CD4-positive, alpha-beta T cell treated with Interferon alpha-2 for 1 hour (primary cell): ENCODE measurements at places on chromosomes 13 and 19.

- no peak for DNase-seq
Observed at GRCh38 chr19:41627966-41628675, 1.2 kb upstream of the CEACAM4 start.

DNA sequence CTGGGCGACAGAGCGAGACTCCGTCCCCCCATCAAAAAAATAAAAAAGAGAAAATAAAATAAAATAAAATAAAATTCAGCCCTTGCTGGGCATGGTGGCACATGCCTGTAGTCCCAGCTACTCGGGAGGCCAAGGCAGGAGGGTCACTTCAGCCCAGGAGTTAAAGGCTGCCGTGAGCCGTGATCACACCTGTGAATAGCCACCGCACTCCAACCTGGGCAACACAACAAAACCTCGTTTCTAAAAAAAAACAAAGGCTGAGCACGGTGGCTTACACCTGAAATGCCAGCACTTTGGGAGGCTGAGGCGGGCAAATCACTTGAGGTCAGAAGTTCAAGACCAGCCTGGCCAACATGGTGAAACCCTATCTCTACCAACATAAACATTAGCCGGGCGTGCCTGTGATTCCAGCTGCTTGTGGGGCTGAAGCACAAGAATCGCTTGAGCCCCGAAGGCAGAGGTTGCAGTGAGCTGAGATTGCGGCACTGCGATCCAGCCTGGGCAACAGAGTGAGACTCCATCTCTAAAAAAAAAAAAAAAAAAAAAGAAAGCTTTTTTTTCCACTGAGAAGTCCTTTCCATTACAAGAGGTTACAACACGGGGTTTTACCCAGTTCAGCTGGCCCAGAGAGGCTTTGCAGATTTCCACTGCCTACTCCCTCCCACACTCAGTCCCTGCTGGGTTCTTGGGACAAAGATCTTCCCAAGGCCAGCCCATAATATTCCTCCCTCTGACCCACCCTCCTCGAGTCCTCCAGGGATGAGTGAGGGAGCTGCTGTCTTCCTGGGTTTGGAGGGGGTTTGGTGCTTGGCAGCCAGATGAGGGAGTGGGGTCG lies 6.4 kb downstream of the ANGPTL4 start:
- DNase-seq = no peak

DNA sequence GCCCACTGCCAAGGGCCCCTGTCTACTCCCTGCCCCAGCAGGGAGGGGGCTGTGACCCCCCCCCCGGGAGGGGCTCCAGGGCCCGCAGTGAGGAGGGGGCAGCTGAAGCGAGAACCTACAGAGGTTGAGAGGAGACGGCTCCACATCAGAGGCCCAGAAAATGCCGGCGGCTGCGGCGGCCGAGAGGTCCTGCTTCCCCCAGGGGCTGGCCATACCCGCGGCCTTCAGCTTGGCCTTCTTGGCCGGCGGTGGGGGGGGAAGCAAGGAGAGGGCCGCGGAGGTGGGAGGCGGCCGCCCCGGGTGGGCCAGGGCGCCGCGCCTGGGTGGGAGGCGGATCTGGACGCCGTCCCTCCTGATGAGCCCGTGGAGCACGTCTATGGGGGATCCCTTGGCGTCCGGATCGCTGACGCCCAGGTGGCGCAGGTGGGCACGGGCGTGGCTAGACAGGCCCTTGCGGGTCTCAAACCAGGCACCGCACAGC lies 9.2 kb upstream of the AKAP8L start:
- DNase-seq = no peak

DNA sequence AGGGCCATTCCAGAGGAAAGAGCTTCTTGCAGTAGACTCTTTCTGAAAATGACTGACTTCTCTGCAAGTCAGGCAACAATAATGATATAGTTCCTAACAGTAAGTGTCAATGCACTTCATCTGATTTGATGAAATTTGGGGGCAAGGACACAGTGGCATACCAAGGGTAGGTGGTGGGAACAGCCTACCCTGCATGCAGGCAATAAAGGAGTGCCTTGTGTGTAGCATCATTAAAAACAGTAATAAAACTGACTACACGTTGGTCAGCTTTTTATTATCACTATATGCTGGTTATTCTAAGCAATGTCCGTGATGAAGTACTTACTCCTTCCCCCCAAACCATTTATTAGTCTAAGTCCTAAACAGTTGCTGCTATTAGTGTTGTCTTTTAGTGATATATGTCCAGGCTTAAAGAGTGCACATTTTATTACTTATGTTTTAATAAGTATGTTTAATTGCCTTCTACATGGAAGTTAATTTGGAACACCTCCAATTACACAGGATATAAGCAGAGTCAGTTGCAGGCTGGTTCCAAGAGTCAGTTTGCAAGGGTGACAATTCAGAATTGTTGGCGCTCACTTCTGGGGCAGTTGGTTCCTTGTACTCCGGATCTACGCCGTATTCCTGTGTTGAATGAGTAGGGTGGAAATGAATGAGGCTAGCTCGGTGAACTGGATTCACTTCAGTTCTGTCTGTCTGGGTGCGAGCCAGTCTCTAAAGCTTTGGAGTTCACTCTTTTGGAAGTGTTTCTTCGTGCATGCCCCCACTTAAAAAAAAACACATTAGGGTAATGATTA lies 84.0 kb downstream of the RGCC start:
- no peak for DNase-seq

- peak; percentile 92 for DNase-seq
Observed at GRCh38 chr19:662962-663681, at the start of gene RNF126. Gene RNF126, minus strand, starts transcription at chr19:663214. Its CDS starts 93 bp downstream, at chr19:663121.

- no peak for DNase-seq
Observed at GRCh38 chr19:11418549-11419506, at the start of gene RGL3. Gene RGL3, minus strand, starts transcription at chr19:11419314. Its CDS starts 36 bp downstream, at chr19:11419278.

DNA sequence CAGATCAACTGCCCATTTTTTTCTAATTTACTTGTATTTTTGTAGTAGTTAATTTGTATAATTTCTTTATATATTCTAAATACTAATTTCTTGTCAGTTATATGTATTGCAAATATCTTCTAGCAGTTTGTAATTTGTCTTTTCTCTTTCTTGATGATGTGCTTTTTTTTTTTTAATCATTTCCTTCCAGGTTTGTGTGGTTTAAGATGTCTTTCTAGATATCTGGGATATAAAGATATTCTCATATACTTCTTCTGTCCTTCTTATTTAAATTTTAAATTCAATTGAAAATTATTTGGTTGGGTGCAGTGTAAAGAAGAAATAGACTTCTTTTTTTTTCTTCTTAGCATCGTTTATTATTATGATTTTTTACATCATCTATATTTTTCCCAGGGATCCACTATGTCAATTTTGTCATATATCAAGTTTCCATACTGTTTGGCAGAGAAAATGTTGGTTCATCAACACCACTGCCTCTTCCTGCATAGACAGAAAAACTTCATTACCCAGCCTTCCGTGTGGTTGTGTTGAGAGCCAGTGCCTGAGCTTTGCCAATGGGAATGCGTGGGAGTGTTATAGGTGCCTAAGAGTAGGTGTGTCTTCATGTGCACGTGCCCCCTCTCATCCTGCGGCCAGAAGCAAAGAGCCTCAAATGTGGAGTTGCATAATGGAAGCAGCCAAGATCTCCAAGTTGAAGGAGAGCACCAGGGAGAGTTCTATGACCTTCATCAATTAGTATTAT lies 15.8 kb downstream of the CPB2 start:
- no peak for DNase-seq

DNA sequence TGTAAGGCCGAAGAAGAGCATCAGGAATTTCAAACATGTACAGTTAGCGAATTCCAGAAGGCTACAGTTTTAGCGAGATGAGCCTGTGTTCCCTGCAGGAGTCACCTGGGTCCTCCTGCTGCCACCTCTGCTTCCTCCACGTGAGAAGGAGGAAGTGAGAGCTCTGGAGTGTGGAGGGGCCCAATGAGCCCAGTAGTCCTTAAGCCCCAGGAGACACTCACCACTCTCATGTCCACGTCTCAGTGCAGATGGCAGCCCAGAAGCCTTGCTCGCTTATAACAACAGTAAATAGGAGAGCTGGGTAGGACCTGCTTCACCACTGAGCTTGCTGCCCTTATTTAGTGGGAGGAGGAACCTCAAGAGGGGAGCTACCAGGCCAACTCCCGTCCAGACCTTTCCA lies 44.3 kb downstream of the SERP2 start:
- DNase-seq = no peak

DNA sequence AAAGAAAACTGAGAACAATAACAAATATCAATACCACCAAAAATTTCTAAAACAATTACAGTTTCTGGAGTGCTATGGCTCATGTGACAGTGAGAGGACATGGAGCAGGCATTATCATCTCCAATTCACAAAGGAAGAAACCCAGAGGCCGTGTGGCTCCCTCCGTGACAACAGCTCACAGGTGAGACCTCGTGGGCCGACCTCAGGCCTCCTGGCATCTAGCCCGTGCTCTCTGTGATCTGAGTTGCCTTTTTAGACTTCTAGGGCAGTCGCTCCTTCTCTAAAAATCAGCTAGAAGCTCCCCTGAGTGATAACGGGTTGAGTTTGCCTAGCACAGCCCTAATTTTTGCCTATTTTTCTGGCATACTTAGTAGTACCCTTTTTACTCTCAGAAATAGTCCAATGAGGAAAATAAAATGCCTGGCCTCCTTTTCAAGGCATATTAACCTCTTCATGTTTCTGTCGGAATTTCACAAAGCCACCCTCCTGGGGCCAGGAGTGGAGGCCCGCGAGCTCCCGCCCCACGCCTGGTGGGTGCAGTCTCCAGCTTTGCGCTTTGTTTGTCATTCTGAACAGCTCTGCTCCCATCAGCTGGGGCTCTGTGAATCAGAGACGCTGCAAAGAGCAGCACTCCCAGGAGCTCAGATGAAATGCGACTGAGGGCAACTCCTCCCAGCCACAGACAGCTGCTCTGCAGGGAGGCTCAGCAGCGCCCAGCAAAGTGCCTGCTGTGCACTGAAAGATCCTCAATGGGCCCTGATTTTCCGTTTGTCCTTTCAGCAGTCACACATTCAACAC lies 292.5 kb downstream of the UQCRFS1 start:
- DNase-seq = no peak

GRCh38 chr19:14554382-14554812 lies 17.5 kb downstream of the NDUFB7 start:
- no peak for DNase-seq

DNA sequence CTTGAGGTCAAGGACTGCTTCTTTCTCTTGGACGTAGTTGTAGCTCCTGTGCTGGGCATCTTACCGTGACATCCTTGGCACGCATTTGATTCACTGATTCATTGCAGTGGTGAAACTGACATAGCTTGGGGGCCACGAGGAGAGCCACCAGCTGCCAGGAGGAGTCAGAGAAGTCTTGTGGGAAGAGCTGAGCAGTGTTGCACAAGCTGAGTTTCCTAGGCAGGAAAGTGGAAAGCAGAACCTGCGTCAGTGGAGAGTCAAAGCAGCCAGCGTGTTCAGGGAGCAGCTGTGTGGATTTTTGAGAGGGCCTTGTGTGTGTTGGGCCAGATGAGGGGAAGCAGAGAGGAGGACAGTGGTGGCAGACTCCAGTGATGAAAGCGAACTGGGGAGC lies 5.3 kb upstream of the GPR183 start:
- no peak for DNase-seq

- DNase-seq = peak; percentile 82
Observed at GRCh38 chr19:19224852-19225494, 13.2 kb downstream of the NCAN start.

DNA sequence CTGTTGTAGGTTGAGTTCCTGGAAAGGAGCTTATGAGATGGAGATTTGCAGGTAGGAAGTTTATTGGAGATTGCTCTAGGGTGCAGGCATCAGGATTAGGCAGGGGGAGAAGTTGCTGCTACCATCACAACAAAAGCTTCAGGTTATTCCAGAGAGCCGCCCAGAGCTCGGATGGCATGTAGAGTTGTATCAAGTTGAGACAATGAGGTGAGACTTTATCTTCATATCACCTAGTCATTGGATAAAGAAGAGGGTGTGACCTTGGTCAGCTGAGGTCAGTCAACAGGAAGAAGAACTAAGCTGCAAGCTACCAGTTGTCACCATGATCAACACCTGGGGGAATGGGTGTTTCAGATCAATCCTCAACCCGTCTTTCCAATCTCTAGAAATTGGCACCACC lies 342.0 kb downstream of the RFC3 start:
- no peak for DNase-seq

GRCh38 chr13:46961719-46962118 lies 64.9 kb upstream of the HTR2A start:
- no peak for DNase-seq

- no peak for DNase-seq
Observed at GRCh38 chr13:84574851-84575250, 692.6 kb upstream of the SLITRK1 start.

DNA sequence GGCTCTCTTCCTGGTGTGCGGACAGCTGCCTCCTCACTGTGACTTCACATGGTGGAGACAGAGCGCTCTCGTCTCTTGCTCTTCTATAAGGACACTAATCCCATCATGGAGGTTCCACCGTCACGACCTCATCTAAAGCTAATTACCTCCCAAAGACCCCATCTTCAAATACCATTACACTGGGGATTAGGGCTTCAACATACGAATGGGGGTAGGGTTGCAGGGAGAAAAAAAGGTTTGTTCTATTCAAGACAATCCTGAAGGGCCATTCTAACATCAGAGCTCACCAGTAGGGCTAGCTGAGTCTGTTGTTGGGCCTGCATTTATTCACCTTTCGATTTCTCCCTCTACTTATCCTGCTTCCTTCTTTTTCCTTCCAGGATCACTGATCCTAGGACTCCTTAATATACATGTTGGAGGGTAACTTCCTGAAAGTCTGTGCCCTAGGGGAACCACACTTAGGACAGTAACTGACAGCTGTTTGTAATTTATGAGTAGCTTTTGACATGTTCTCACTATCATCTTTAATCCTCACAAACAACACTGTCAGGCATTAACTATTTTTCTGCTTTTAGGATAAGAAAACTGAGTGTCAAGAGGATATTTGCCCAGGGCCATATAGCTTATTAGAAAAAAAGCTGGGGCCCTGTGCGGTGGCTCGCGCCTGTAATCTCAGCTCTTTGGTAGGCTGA lies 18.8 kb upstream of the GTF2F2 start:
- DNase-seq = no peak

GRCh38 chr13:34152409-34152808 lies 334.5 kb downstream of the RFC3 start:
- no peak for DNase-seq

- DNase-seq = peak; percentile 8
Observed at GRCh38 chr13:30052120-30052519, 201.7 kb upstream of the UBL3 start.

GRCh38 chr13:49791315-49791710 lies 1.2 kb downstream of the KPNA3 start:
- no peak for DNase-seq

DNA sequence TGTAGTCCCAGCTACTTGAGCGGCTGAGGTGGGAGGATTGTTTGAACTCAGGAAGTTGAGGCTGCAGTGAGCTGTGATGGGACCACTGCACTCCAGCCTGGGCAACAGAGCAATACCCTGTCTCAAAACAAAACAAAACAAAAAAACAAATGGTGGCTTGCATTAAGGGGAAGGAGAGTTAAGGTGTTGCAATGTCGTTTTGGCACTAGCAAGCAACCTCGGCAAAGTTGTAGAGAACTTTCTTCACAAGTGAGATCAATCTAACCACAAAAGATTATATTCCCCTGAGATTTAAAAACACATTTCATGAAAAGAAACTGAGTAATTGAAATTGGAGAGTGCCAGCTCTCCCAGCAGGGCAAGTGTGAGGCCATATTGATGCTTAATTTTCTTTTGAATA lies 153.7 kb downstream of the KLF5 start:
- no peak for DNase-seq
